ENCODE measurements at places on chromosomes 13 and 19.

- DNase-seq, result no peak
Measured at GRCh38 chr19:28170066-28170465, 1042.9 kb downstream of the UQCRFS1 start.

GRCh38 chr19:1601613-1602064 is 3.6 kb downstream of the UQCR11 start:
- DNase-seq, result no peak

GRCh38 chr13:32107474-32107873 is 75.9 kb downstream of the FRY start:
- DNase-seq, result no peak

- DNase-seq, result no peak
Measured at GRCh38 chr13:89925107-89925506, 1422.4 kb upstream of the MIR17HG start.

All from amygdala (tissue), 56 donors.